Progenitor cell of endocrine pancreas (in vitro differentiated cells): ENCODE measurements at places on chromosomes 4 and X. TPM values are rescaled to one million over a fixed set of nuclear protein-coding genes. Genes with fewer than 3 reads are reported as not detected.

GRCh38 chr4:90317785-90318184 is 190.6 kb downstream of the CCSER1 start:
- H3K27me3 ChIP-seq = no peaks in the 10 kb centered on the region
- H3K4me3 ChIP-seq = no peak overlapping the region
- no peaks in the 10 kb centered on the region for H3K36me3 ChIP-seq

The ARMCX6 gene
- 77.1 and 84.0 TPM in 2 replicates for total RNA-seq

DNA sequence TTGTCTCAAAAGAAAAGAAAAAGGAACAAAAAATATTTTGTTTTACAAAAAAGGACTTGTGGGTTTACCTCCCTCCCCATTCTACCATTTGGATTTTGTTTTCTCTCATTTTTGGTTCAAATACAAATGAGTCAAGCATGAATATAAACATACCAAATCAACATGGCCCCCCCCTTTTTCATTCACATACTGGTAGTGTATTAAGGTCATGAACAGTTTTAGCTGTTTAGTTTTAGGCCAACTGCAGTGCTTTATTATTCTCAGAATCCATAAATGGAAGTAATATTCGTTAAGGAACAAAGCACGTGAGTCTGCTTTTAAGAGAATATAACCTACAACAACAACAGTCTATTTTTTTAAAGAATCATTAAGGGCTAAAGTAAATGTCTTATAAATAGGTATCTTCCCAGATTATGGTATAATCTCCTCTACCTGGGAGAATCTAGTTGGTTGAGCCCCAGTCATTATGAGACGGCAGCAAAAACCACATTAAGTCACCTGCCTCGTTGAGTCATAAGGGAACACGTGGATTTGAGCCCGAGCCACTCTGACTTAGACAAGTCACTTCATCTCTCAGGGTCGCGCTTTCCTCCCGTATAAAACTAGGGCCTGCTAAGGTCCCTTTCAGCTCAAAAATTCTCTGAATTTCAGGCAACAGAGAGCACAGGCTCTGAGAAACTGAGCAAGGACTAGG is 26.7 kb downstream of the BCLAF3 start:
- peaks cover 22% of the 10 kb centered on the region for H3K4me1 ChIP-seq
- no peak overlapping the region for H3K27ac ChIP-seq
- H3K36me3 ChIP-seq = peaks cover 14% of the 10 kb centered on the region
- H3K27me3 ChIP-seq = no peaks in the 10 kb centered on the region
- no peak for DNase-seq

- DNase-seq = no peak
- no peak overlapping the region for H3K4me3 ChIP-seq
- no peaks in the 10 kb centered on the region for H3K36me3 ChIP-seq
- H3K4me1 ChIP-seq = no peaks in the 10 kb centered on the region
- H3K27ac ChIP-seq = no peak overlapping the region
- H3K27me3 ChIP-seq = no peaks in the 10 kb centered on the region
These were observed 52.5 kb upstream of the TTC29 start for GRCh38 chr4:146998157-146998556.

GRCh38 chr4:172830295-172830764 is 338.3 kb upstream of the GALNT7 start:
- no peak overlapping the region for H3K27ac ChIP-seq
- peaks cover 8% of the 10 kb centered on the region for H3K4me1 ChIP-seq
- no peak for DNase-seq
- peaks cover 11% of the 10 kb centered on the region for H3K27me3 ChIP-seq
- H3K4me3 ChIP-seq = no peak overlapping the region

DNA sequence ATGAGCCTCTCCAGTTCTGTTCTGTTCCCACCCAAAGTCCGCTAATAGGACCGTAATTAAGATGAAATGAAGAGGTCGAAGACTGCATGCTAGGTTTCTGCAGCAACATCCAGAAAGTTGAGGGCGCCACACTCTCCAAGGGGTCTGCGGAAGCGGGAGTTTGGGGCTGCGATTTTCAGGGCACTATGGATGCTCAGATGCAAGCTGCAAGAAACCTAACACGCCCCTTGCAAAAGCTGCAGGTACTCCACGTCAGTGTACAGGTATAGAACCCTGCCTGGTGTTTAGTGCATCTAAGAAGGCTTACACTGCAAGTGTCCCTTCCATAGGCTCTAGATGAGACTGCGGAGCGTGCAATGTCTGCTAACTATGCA is 61.4 kb downstream of the RHOXF2B start:
- H3K36me3 ChIP-seq = no peaks in the 10 kb centered on the region
- no peak overlapping the region for H3K27ac ChIP-seq
- peaks cover 71% of the 10 kb centered on the region for H3K27me3 ChIP-seq

GRCh38 chr4:144501231-144501780 is 144.7 kb upstream of the HHIP start:
- DNase-seq = no peak
- peaks cover 7% of the 10 kb centered on the region for H3K4me1 ChIP-seq
- no peak overlapping the region for H3K4me3 ChIP-seq
- peaks cover 3% of the 10 kb centered on the region for H3K27me3 ChIP-seq
- H3K27ac ChIP-seq = no peak overlapping the region

DNA sequence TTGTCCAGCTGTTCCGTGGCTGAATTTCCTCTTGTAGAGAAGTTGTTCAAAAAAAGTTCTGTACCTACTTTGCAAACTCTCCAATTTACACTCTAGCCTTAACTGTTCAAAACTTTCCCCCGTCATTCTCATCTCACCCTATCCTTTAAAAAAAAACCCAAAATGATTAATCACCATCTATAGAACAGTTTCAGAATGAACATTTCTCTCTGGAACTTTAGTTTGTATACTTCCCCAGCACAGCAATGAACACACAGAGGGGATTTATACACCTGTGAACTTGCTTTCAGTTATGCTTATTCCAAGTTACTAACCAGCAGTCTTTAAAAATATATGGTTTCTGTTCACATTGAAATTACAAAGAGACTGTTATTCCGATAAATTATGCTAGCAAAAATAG is 1.2 kb downstream of the GEMIN8 start:
- H3K4me3 ChIP-seq = peak overlapping the region; percentile 79
- no peak for DNase-seq
- H3K27me3 ChIP-seq = no peaks in the 10 kb centered on the region
- peak overlapping the region; percentile 33 for H3K27ac ChIP-seq
- no peaks in the 10 kb centered on the region for H3K36me3 ChIP-seq

GRCh38 chr4:181319629-181320028 is 923.6 kb upstream of the TENM3 start:
- no peaks in the 10 kb centered on the region for H3K36me3 ChIP-seq
- H3K4me1 ChIP-seq = peaks cover 8% of the 10 kb centered on the region
- no peak overlapping the region for H3K4me3 ChIP-seq

- H3K27me3 ChIP-seq = no peaks in the 10 kb centered on the region
- no peak for DNase-seq
- no peak overlapping the region for H3K4me3 ChIP-seq
- H3K36me3 ChIP-seq = no peaks in the 10 kb centered on the region
- H3K27ac ChIP-seq = no peak overlapping the region
- H3K4me1 ChIP-seq = peaks cover 15% of the 10 kb centered on the region
These were observed 90.7 kb downstream of the SHROOM3 start for GRCh38 chr4:76525751-76526150.

- DNase-seq = no peak
- no peaks in the 10 kb centered on the region for H3K27me3 ChIP-seq
- H3K27ac ChIP-seq = peak overlapping the region; percentile 22
These were observed 46.6 kb upstream of the CDX4 start for GRCh38 chrX:73400136-73400748.

- peak overlapping the region; percentile 45 for H3K27ac ChIP-seq
- H3K4me1 ChIP-seq = peaks cover 11% of the 10 kb centered on the region
- no peak overlapping the region for H3K4me3 ChIP-seq
- peaks cover 1% of the 10 kb centered on the region for H3K36me3 ChIP-seq
These were observed 103.7 kb downstream of the RBM47 start for GRCh38 chr4:40525752-40526598.

The HMGB3 gene
- 252 and 257 TPM in 2 replicates for total RNA-seq

The PRR32 gene
- total RNA-seq = not detected in 2 replicates

GRCh38 chrX:154351183-154352011 is 23.0 kb downstream of the FLNA start:
- H3K4me3 ChIP-seq = no peak overlapping the region
- peaks cover 6% of the 10 kb centered on the region for H3K36me3 ChIP-seq
- no peaks in the 10 kb centered on the region for H3K4me1 ChIP-seq

DNA sequence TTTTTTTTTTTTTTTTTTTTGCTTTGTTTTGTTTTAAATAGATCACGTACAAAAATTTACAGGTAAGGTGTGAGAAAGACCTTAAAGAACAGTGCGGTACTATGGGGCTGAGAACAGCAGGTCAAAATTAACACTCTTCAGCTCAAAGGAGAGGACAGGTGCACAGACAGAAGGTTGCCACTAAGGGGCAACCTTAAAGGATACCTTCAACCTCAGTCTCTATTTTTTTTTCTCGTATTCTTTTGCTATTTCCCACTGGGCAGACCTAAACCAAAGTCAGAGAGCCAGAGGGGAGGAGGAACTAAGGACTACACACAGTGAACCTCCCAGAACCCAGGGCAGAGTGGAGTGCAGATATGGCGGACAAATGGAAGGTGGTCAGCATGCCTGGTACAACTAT is 1984.3 kb upstream of the IGFBP7 start:
- H3K4me3 ChIP-seq = no peak overlapping the region
- no peaks in the 10 kb centered on the region for H3K36me3 ChIP-seq
- no peak for DNase-seq
- H3K27ac ChIP-seq = no peak overlapping the region
- H3K4me1 ChIP-seq = no peaks in the 10 kb centered on the region
- H3K27me3 ChIP-seq = no peaks in the 10 kb centered on the region

GRCh38 chrX:130091980-130092522 is 18.2 kb downstream of the ELF4 start:
- no peak overlapping the region for H3K27ac ChIP-seq
- no peaks in the 10 kb centered on the region for H3K4me1 ChIP-seq
- DNase-seq = no peak
- H3K4me3 ChIP-seq = no peak overlapping the region
- peaks cover 4% of the 10 kb centered on the region for H3K36me3 ChIP-seq
- H3K27me3 ChIP-seq = peaks cover 3% of the 10 kb centered on the region

DNA sequence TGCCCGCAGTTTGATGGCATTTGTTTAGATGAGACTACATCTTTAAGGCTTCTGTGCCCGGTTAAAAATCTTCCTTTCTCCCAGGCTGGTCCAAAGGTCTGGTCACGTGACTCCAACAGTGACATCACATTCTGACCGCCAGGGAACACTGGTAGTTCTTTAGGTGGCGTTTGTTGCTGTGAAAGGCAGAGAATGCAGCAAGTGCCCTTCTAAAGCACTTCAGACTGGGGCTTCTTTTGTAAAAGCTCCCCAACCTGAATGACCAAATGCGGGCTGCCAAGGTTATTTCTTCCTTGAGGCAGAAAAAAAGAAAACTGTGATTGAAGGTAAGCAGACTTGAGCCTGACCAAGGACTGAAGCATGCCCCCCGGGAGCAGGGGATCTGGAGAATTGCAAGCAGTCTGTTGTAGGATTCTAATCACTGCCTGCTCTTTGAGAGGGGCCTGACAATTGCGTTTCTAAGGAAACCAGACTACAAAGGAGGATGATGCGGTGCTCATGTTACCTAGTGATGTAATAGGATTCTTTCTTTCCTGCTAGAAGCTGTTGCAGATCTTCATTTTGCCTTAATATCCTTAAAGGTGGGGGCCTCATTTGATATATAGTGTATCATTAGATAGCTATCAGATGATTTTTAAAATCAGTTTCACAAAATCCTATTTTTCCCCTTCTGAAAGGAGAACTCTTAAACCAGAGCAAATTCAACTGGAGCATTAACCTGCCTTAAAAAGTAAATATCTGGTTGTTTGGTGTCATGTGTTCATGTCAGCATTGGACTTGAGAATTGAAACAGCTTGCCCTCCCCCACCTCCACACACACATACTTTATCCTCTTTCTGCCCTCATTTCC is 133.1 kb downstream of the AKAP4 start:
- peak overlapping the region; percentile 81 for H3K27ac ChIP-seq
- H3K4me3 ChIP-seq = peak overlapping the region; percentile 66
- DNase-seq = peak; percentile 20
- peaks cover 20% of the 10 kb centered on the region for H3K4me1 ChIP-seq
- H3K27me3 ChIP-seq = no peaks in the 10 kb centered on the region

DNA sequence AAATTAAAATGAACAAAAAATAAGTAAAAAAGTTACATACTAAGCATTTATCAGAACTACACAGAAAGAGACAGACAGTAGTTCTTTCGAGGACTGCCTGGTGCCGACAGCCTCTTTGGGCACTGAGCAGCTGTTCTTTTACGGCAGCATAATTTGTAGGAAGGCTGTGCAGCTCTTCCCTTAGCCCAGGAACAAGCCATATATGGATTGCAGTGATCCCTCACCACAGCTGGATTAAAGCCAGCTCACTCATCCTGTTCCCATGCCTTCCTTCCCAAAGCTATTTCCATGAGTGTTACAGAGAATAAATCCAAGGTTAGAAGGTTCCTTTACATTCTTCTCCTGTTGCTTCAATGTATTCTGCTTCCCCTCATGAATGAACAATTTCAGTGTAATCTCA is 71.7 kb downstream of the DDX60L start:
- no peak for DNase-seq
- H3K27ac ChIP-seq = no peak overlapping the region
- no peaks in the 10 kb centered on the region for H3K4me1 ChIP-seq
- no peaks in the 10 kb centered on the region for H3K27me3 ChIP-seq
